ENCODE measurements at places on chromosomes 3 and 15.
A peak's percentile ranks its signal among the peaks of the same experiment; 100 is the strongest.

- no peak for DNase-seq
Observed at GRCh38 chr3:130395916-130396315, 50.4 kb downstream of the COL6A5 start.

GRCh38 chr3:197017003-197017402, 12.6 kb downstream of the MELTF start:
- DNase-seq: no peak

DNA sequence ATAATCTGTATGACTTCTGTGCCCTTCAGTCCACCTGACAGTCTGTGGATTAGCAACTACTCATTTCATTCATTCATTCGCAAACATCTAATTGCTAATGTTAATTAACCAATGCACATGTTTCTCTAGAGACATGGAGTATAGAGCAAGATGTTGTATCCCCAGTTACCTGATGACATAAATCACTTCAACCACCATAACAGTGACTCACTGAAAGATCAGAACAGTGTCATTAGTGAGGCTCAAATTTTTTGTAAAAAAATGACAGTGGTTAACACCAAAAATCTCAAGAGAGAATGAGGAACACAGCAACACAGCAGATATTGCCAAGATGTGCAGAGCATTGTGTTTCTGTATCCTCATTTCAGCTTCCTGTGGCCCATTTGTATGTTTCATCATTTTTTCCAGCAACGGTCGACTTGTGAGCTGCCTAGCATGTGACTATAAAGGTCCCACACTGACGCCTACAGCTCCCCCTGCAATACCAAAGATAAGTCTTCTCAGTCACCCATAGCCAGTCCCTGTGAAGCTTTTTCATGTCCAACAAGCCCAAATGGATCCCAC, 3.7 kb upstream of the PLD1 start:
- DNase-seq: no peak

DNA sequence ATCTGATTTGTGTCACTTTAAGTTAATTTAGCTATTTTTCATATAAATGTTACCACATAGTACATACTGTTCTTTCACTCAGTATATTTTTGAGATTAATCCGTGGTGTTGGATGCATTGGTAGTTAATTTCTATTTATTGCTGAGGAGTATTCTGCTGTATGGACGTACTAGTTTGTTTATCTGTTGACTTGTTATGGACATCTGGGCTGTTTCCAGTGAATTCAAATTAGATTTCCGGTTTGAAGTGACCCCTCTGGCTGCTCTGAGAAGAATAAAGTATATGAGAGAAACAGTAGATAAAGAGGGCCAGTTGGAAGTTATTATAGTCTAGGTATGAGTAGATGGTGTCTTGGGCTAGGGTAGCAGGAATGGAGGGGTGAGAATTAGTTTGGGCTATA, 15.6 kb downstream of the KAT2B start:
- DNase-seq: no peak

DNA sequence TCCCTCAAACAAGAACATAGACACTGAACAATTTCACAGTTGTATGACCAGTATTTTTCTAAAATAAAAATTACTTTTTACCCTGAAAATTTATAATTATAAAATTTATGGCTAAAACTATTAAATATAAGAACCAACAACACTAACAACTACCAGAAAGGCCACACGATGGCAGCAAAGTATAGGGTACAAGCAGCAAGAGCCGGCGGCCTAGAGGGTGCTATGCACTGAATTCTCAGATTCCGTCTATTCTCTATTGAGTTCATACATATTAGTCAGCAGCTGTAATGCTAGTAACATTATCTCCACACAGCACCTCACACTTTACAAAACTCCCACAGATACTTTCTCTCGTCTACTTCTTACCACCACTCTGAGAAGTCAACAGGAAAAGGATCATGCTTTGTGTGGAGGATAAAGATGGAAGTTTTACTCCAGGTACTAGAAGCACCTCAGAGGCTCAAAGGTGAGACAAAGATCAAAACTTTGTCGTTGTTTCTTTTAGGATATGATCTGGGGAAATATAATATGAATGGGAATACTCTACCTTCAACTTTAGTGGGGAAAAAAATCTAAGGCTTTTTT, 160.5 kb downstream of the FGF12 start:
- peak; percentile 18 for DNase-seq

DNA sequence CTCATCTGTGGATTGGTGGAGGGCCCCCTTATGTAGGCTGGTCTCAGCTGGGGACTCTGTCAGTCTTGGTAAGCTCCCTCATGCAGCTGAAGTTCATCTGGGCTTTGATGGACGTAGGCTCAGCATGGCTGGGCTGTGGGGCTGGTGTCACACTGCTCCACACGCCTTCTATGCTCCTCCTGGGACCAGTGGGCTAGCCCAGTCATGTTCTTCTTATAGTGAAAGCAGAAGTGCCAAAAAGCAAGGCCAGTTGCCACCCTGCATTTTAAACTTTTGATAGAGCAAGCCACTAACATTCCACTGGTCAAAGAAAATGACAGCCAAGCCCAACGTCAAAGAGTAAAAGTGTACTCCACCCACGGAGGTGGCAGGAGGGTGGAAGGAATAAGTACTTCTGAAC, 165.5 kb downstream of the MEX3B start:
- no peak for DNase-seq

DNA sequence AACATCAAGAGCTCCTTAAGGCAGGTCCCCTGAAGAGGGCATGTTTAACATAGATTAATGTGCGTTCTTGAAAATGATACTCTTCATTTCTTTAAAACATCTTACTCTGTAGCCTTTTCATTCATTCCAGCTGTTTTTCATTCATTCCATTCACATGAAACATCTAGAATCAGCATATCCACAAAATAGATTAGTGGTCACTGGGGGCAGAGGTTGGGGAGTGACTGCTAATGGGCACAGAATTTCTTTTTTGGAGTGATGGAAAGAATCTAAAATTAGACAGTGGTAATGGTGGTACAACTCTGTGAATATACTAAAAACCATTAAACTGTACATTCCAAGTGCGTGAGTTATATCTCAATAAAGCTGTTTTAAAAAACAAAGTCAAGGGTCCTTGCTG, 15.4 kb upstream of the CXCR6 start:
- no peak for DNase-seq

DNA sequence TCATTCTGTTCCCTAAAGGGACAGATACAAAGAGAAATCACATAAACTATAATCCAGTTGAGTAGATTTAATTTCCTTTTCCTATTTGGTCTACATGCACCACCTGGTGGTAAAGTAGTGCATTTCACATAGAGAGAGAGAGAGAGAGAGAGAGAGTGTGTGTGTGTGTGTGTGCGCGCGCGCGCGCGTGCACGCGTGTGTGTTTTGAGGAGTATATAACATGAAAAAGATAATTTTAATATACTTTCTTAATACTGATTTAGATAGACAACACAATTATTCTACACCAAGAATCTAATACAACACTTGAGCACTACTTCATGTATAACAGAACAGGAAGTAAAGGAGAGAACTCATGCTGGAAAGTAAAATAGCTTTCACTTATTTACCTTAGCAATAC, 1.1 kb upstream of the FGF7 start:
- DNase-seq: no peak

DNA sequence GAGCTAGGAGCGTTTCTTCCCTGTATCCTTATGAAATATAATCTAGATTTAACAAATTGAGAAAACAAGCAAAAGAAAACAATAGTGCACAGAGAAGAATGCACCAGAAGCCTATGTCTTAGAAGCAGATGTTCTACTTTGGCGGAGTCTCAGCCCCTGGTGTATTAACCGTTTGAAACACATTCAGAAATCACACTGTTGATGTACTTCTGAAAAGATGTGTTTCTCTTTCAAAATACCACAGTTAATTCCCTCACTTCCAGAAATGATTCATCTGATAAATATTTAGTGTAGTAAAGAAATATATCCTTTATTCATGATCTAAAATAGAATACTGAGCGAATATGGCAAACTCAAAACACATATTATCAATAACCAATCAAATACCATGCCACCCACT, 77.7 kb downstream of the CBLB start:
- DNase-seq: no peak

DNA sequence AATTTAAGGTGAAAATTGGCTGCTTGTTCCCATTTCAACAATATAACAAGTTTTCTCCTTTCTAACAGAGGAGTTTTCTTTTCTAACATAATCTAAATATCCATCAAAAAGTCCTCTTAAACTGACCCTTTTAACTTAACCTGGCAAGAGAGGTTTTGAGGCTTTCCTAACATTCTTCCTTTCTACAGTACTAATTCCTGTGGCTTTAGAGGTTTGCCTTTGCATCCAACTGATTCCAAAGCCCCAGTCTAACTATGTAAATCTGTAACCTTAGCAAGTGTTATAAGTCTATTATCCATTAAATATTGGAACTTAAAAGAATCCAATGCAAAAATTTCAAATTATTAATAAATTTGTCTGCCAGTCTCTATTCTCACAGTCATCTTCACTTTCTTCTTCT, 134.1 kb downstream of the ISL2 start:
- DNase-seq: no peak

GRCh38 chr3:145704020-145704419, 457.0 kb downstream of the PLOD2 start:
- no peak for DNase-seq

DNA sequence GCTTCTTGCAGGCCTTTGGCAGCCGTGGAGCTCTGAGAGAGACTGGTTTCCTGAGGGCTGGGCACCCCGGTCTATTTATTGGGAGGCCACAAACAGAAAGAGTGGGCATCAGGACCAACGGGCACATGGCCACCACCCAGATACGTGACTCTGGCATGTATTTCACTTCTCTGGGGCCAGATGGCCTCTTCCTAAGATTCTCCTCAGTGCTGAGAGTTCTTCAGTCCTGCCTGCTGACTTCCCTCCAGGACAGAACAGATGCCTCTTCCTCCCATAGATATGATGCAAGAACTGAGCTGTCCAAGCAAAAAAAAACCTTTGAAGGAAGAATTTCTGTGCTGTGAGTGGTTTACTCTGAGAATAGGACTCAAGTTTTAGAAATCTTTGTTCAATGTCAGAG, 107.7 kb downstream of the IGF2BP2 start:
- no peak for DNase-seq

GRCh38 chr3:133931084-133931483, 35.4 kb upstream of the RAB6B start:
- DNase-seq: no peak

- no peak for DNase-seq
Observed at GRCh38 chr15:34179234-34179633, 30.7 kb downstream of the KATNBL1 start.

- no peak for DNase-seq
Observed at GRCh38 chr3:170697131-170697530, 111.3 kb upstream of the SLC7A14 start.

DNA sequence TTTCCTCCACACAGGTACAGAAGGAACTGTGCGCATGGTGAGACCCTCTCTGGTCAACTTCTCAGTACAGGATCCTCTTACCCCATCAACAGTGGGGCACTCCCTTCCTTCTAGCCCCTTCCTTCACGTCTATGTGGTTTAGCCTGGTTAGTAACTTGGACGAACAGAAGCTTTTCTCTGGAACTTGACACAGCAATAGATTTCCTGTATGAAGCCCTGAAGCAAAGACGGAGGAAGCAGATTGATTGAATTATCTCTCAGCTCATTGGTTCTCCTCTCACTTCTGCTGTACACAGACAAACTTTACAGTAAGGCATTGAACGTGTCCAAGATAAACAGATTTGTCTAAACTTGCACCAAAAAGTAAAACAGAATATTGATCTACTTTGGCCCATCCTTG, at the start of gene CD200R1:
TSS of gene CD200R1 (minus strand) at position 210 of the 400 bp plus-strand sequence. CDS start 246 bp downstream, outside the sequence.
- DNase-seq: no peak

DNA sequence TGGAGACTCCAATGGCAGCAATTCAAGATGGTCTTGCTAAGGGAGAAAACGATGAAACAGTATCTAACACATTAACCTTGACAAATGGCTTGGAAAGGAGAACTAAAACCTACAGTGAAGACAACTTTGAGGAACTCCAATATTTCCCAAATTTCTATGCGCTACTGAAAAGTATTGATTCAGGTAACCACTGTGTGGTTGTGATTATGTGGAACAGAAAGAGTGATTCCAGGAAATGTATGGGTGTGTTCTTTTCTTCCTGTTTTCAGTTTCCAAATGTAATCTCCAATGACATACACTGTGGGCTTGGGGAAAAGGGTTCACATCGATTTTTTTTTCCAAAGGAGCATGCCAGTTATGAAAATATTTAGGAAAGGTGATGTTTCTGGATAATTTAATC, 10.9 kb downstream of the SCG3 start:
- DNase-seq: no peak

DNA sequence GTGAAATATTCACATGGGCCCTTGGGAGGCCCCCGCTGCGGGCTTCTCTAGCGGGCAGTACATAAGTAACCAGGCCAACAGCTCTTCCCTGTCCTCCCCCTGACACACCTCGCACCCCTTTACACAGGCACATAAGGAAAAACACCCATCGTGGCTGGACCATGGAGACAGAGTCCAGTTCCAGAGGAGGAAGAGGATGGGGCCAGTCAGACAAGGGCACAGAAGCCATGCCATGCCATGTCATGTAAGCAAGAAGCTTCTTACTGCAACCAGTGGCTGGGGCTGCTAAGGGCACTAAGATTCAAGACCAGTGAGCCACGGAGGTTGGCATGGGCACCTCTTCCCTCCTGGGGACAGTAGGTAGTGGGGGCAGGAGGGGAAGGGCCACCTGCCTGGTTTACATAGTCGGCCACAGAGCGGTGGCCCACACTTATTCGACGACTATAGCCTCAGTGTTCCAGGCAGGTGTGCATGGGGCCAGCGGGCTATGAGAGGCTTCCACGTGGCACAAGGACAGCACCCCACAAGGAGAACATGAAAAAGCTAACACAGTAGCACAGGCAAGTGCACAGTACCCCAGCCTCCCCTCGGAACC, 5.7 kb upstream of the CYP11A1 start:
- no peak for DNase-seq

DNA sequence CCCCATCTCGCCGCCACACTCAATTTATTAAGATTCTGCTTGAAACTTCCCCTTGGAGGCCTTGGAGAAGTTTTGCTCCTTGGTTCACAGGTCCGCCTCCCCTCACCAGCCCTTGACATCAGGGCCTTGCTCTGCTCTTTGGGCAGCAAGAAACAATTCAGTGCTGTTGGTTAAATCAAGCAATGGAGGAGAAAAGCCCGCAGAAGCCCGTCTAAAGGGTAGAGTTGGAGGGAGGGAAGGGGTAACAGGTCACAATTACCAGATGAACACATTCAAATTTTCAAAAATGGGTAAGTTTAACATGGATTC, 429 bp downstream of the PARP9 start:
- DNase-seq: no peak

- no peak for DNase-seq
Observed at GRCh38 chr3:107928084-107928445, 162.8 kb downstream of the CD47 start.

Data from stimulated activated CD4-positive, alpha-beta T cell treated with anti-CD3 and anti-CD28 coated beads, Interleukin-2, amount 100 ng/mL, for 4 hours (primary cell).